ENCODE measurements at places on chromosomes 7 and 10. TPM values are rescaled to one million over a fixed set of nuclear protein-coding genes. Genes with fewer than 3 reads are reported as not detected.

DNA sequence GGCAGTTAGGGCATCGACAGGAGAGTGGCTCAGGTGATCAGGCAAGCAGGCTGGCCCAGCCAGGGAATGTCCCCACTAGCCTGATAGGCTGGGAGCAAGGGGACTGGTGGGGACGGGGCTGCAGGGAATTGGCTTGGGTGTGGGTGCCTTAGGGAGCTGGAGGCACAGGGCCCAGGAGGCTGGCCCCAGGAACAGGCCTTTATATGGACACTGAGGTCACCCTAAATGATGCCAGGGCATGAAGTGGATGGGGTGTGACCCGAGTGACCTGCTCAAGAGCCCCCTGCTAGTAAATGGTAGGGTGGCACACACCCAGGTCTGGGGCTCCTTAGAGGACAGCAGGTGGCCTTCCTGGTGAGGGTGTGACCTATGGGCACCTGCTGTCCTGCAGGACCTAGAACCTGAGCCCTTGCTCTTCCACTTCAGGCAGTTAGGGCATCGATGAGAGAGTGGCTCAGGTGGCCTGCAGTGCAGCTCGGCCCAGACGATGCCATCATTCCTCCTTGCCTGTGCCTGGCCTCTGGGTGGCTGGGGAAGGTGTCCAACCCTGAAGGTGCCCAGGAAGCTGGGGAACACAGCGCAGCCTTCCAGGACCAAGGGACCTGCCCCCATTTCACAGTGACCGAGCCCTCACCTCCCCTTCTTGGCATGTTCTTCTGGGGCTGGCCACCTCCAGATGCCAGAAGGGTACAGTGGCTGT is 51.7 kb upstream of the LEP start:
- H3K36me3 ChIP-seq = peaks cover 6% of the 10 kb centered on the region
- no peak overlapping the region for H3K27ac ChIP-seq
- peak; percentile 57 for DNase-seq
- no peaks in the 10 kb centered on the region for H3K4me1 ChIP-seq
- H3K27me3 ChIP-seq = peaks cover 62% of the 10 kb centered on the region

DNA sequence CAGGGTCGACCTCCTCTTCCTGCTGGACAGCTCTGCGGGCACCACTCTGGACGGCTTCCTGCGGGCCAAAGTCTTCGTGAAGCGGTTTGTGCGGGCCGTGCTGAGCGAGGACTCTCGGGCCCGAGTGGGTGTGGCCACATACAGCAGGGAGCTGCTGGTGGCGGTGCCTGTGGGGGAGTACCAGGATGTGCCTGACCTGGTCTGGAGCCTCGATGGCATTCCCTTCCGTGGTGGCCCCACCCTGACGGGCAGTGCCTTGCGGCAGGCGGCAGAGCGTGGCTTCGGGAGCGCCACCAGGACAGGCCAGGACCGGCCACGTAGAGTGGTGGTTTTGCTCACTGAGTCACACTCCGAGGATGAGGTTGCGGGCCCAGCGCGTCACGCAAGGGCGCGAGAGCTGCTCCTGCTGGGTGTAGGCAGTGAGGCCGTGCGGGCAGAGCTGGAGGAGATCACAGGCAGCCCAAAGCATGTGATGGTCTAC is 46.9 kb downstream of the VWA2 start:
- no peaks in the 10 kb centered on the region for H3K27me3 ChIP-seq
- H3K4me3 ChIP-seq = no peak overlapping the region
- H3K4me1 ChIP-seq = no peaks in the 10 kb centered on the region
- H3K36me3 ChIP-seq = no peaks in the 10 kb centered on the region

WIPF3 gene
- 0.51 TPM for total RNA-seq

GRCh38 chr10:103715430-103715829 is 139.9 kb downstream of the SH3PXD2A start:
- no peak for DNase-seq
- H3K27me3 ChIP-seq = peaks cover 1% of the 10 kb centered on the region
- no peak overlapping the region for H3K4me3 ChIP-seq
- H3K27ac ChIP-seq = no peak overlapping the region

- H3K36me3 ChIP-seq = no peaks in the 10 kb centered on the region
- H3K27me3 ChIP-seq = no peaks in the 10 kb centered on the region
- peak overlapping the region; percentile 8 for H3K4me3 ChIP-seq
- no peak overlapping the region for H3K27ac ChIP-seq
These were observed 103.1 kb downstream of the KLF6 start for GRCh38 chr10:3681642-3682554.

GRCh38 chr10:132101529-132101928 is 35.8 kb downstream of the JAKMIP3 start:
- H3K27ac ChIP-seq = no peak overlapping the region
- no peak for DNase-seq
- H3K4me1 ChIP-seq = no peaks in the 10 kb centered on the region
- H3K27me3 ChIP-seq = peaks cover 14% of the 10 kb centered on the region
- H3K36me3 ChIP-seq = no peaks in the 10 kb centered on the region

- H3K27me3 ChIP-seq = peaks cover 2% of the 10 kb centered on the region
- no peak overlapping the region for H3K27ac ChIP-seq
- no peaks in the 10 kb centered on the region for H3K36me3 ChIP-seq
- DNase-seq = peak; percentile 90
- no peak overlapping the region for H3K4me3 ChIP-seq
- H3K4me1 ChIP-seq = no peaks in the 10 kb centered on the region
These were observed 84.8 kb downstream of the FOXL3 start for GRCh38 chr7:374706-375311.
